H4 (cell line): ENCODE measurements at places on chromosomes 2 and 18.

DNA sequence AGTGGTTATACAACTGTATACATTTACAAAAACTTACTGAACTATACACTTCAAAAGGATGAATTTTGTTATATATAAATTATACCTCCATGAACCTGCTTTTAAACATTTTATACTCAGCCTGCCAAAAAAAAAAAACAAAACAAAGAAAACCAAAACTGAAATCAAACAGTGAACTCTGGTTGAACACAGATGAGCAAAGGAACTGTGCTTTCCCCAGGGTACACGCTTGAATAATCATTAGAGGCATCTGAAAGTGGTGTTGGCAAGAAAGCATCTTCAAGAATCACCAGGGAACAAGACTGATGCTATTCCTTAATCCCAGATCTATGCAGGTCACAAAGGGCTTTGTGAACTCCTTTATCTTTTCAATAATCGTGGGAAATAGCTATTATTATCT, 77.0 kb upstream of the LYPD1 start:
- DNase-seq: no peak

DNA sequence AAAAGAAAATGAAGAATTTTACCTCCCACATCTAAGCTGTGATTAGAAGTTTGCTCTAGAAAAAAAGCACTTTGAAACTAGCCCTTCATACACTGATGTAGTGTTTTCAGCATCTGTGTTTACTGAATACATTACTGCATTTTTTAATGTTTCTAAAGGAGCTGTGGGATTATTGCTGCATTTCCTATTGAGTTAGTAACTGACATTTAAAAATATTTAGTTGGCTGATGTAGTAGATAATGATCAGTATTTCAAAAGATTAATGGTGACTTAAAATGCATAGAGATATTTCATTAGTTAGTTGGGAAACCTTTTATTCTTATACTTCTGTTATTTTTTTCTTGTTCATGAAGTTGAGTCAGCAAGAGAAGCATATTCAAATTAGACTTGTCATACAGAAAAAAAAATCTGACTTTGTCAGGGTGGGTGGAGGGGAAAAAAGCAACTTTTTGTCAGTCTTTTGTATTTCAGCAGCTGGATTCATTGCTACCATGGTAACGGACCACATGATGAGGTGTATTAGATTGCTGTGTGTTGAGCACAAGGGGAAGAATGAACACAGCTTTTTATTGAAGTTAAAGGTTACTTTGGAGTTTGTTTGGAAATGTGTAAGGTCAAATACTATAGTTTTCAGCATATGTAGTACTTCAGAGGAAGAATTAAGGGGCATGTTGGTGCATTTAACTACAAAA, at the start of gene DTNA:
DTNA (plus strand) TSS at position 549 of the 692 bp plus-strand sequence. CDS start 45,679 bp downstream, outside the sequence.
- DNase-seq: peak; percentile 74

GRCh38 chr2:162581959-162582798, 238.2 kb downstream of the GCA start:
- DNase-seq: peak; percentile 23

GRCh38 chr2:59993726-59994125, 559.7 kb downstream of the BCL11A start:
- DNase-seq: no peak

DNA sequence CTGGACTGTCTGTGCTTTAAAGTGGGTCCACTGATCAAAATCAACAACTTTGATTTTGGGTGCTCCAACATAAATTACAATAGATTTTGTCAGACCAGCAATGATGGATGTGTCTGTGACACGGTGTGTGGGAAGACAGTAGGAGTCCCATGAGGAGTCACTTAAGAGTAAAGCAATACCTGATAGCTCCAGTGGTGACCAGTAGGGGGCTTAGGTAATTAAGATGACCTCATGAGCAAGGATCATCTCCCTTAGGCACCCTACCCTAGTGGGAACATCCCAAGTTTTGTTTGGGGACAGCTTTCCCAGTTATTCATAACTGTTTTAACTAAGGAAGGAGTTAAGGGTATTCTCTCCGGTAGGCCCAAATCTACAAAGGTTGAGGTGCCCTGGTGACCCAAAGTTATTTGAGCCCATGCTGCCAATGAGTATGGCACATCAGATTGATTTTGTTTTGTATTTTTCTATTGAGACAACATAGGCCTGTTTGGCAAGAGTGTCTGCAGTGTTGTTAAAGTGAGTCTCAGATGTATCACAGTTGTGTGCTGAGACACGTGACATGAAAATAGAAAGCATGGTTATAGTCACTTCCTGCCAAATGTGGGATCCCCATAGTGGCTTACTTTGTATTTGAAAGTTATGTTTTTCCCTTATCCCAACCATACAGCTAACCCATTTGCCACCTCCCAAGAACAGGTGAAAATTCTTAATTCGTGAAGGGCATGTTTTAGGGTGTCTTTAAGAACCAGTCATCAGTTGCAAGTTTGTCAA, 1337.6 kb upstream of the SLC39A10 start:
- no peak for DNase-seq
